ENCODE measurements at places on chromosomes 13 and 19. TPM values are rescaled to one million over a fixed set of nuclear protein-coding genes. Genes with fewer than 3 reads are reported as not detected.
A peak's percentile ranks its signal among the peaks of the same experiment; 100 is the strongest.

Gene MEDAG
- 4.2 TPM for total RNA-seq

Gene PNMA8B
- 0.89 TPM for total RNA-seq

Gene AP1M2
- not detected for total RNA-seq

DNA sequence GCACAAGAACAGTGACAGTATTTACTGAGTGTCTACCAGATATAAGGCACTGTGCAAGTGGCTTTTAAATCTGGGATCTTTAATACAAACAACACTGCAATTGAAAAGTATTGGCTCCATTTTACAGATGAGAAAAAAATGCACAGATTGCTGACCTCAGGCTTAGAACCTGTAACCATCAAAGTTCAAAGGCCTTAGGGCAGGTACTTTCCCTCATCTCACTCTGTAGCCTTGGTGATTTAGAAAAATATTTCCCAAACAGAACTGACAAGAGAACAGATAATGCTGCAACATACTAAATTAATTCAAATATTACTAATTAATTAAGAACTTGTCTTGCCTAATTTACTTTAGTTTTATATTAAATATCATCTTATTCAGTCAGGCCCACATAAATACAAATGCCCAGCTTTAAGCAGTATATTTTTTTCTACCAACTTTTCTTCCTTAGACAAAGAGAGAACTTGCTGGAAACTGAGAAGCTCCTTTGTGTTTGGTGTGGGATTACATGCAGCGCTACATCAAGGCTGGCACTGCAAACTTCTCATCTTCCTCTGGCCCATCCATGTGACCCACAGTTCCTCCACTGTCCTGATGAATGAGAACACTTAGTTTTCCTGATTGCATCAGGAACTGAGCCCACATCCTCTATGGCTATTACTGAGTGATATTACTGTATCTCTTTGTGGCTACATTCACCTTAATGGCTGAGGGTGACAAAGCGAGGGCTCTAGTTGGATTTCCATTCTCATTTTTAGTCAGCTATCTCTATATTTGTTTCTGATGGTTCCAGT lies 302.1 kb downstream of the ENOX1 start:
- DNase-seq, result no peak

GRCh38 chr19:41175801-41176777 lies 16.9 kb upstream of the CYP2S1 start:
- DNase-seq, result peak; percentile 35

DNA sequence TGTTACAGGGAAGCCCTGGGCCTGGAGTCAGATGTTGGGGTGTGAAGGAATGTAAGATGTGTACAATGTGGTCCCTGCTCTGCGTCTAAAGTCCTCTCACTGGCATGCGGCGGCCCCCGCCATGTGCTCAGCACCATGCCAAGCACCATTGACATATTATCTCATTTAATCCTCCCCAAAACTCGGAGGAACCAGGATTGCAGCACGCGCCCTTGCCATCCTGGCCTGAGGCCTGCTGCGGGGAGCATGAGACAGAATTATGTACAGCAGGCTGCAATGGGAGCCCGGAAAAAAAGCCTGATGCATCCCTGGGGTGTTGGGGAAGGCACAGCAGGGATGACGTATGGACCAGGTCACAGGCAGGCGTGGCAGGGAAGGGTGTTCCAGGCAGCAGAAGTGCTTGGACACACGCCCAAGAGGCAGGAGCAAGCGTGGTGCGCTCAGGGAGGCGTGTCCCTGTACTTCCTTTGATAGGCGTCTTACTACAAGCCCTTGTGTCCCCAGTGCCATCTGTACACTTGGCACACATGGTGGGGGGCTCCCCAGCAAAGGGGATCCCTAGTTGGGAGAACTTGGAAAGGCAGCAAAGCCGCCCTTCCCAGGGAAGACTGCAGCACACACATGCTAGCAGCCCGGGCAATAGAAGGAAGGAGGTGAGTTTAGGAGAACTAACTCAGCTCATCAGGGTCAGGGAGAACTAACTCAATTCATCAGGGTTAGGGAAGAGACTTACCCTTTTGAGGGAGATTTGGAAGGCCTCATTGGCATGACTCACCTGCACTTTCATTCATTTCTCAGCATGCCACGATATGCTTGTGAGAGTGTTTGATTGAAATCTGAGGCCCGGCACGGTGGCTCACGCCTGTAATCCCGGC lies 3.4 kb downstream of the EVI5L start:
- DNase-seq, result peak; percentile 86

DNA sequence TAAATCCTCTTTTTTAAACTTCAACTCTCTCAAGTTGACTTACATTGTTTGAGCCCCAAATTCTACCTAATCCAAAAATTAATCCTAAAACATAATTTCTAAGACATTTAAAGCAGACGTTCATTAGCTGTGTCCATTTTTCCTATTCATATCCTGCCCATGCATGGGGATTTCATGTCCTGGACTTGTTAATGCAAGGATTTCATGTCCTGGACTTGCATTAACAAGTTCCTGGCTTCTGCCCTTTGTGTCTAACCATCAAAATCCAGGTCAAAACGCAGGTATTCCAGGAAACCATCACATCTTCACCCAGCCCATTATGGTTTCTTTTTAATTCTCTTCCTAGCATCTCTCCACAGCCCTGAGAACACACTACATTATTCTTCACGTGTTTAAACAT lies 454.9 kb downstream of the KLF5 start:
- DNase-seq, result no peak

GRCh38 chr13:96781141-96781540 lies 213.1 kb downstream of the OXGR1 start:
- DNase-seq, result peak; percentile 39

GRCh38 chr13:104875038-104875754 lies 1660.3 kb downstream of the EFNB2 start:
- no peak for DNase-seq

- no peak for DNase-seq
These were observed 32.4 kb upstream of the CACNA1A start for GRCh38 chr19:13538601-13539253.

DNA sequence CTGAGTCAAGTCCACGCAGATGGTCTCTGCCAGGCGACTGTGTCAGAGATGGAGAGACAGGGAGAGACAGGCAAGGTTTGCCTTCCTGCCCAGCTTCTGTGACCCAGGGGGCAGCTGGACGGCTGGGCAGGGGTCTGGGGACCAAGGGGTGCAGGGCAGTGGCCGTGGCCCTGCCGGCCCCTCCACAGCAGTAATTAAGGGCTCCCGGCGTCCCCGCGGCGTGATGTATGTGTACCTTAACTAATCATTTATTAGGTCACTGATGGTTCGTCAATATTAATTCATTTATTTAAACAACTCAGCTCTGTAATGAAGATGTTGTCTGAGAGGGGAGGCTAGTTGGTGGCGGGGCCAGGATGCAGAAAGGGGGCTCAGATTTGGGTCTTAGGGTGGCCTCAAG lies 28.6 kb upstream of the TCF3 start:
- no peak for DNase-seq

- no peak for DNase-seq
These were observed at the start of gene ATP4A for GRCh38 chr19:35563207-35563829. Gene ATP4A, minus strand, starts transcription at chr19:35563658. Its CDS starts 29 bp downstream, at chr19:35563629.

- no peak for DNase-seq
These were observed 121.3 kb downstream of the KCTD12 start for GRCh38 chr13:76764916-76765315.

- no peak for DNase-seq
These were observed 433 bp upstream of the ZNF616 start for GRCh38 chr19:52140032-52140710.

DNA sequence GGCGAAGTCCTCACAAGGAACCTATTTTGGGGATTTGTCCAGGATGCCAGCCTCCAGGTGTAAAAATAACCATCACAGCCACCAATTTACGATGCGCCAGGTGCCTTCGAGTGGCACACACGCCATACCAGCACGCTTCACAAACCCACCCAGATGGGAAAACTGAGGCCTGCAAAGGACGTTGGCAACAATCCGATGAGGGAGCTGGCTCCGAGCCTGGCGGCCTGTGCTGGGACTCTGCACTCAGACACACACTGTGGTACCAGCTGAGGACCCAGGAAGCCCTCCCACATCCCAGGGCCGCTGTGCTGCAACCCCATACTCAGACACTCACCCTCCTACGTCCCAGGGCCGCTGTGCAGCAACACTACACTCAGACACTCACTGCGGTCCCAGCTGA lies 65.0 kb upstream of the C13orf46 start:
- no peak for DNase-seq

DNA sequence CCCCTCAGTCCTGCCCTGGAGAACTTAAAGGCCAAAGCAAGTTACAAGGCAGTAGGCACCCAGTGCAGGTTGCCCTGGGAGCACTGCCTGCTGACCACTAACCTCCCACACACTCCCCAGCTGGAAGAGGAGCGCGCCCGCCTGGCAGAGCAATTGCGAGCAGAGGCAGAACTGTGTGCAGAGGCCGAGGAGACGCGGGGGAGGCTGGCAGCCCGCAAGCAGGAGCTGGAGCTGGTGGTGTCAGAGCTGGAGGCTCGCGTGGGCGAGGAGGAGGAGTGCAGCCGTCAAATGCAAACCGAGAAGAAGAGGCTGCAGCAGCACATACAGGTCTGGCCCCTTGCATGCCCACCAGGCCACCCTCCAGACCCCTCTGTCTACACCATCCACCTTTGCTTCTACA lies 61.1 kb downstream of the KCNC3 start:
- DNase-seq, result no peak

GRCh38 chr13:94332359-94333096 lies 147.0 kb downstream of the DCT start:
- no peak for DNase-seq

DNA sequence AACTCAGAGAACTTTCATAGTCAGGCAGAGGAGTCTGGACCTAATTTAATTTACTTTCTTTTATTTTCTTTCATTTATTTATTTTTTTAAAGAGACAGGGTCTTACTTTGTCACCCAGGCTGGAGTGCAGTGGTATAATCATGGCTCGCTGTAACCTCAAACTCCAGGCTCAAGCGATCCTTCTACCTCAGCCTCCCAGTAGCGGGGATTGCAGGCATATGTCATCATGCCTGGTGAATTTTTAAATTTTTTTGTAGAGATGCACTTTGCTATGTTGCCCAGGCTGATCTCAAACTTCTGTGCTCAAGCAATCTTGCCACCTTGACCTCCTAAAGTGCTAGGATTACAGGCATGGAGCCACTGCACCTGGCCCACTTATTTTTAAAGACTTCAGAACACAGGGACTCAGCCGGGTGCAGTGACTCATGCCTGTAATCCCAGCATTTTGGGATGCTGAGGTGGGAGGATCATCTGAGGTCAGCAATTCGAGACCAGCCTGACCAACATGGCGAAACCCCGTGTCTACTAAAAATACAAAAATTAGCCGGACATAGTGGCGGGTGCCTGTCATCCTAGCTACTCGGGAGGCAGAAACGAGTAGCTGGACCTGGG lies 50.6 kb downstream of the KLF5 start:
- DNase-seq, result no peak

- DNase-seq, result no peak
These were observed 8.8 kb downstream of the ERCC5 start for GRCh38 chr13:102854675-102855074.

- no peak for DNase-seq
These were observed 3.1 kb upstream of the GTF3A start for GRCh38 chr13:27421101-27421871.

DNA sequence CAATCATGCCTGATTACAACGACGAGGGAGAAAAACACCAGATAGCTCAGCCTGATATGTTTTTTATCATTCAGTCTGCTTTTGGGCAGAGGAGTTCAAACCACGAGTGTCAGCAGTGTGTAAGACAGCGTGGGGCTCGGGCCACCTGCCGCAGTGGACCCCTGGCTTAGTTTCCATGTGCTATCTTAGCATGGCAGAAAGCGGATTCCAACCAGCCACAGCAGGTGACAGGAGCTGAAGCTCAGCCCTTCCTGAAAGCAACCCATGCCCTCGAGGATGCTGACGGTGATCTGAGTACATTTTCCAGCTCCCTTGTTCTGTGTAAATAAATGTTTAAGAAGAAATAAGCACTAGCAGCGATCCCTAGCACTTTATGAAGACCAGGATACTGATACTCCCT lies 32.2 kb upstream of the MBNL2 start:
- no peak for DNase-seq

DNA sequence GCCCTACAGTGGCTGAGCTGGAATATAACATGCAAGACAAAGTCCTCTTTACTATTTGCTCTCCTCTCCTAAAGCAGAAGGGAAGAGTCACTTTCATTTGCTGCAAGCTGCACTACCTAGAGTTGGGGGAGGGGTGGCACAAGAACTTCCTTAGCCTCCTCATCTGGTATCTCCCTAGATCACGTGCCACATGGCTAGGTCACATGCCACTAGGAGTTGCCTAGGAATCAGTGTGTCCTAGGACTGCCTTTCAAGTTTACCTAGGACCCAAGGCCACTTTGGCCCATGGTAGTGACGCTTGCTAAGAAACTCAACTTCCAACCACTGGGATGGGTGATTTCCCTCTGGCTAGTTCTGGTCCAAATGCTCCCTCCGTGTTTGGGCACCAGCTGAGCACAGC lies 625.2 kb downstream of the DIAPH3 start:
- DNase-seq, result no peak

DNA sequence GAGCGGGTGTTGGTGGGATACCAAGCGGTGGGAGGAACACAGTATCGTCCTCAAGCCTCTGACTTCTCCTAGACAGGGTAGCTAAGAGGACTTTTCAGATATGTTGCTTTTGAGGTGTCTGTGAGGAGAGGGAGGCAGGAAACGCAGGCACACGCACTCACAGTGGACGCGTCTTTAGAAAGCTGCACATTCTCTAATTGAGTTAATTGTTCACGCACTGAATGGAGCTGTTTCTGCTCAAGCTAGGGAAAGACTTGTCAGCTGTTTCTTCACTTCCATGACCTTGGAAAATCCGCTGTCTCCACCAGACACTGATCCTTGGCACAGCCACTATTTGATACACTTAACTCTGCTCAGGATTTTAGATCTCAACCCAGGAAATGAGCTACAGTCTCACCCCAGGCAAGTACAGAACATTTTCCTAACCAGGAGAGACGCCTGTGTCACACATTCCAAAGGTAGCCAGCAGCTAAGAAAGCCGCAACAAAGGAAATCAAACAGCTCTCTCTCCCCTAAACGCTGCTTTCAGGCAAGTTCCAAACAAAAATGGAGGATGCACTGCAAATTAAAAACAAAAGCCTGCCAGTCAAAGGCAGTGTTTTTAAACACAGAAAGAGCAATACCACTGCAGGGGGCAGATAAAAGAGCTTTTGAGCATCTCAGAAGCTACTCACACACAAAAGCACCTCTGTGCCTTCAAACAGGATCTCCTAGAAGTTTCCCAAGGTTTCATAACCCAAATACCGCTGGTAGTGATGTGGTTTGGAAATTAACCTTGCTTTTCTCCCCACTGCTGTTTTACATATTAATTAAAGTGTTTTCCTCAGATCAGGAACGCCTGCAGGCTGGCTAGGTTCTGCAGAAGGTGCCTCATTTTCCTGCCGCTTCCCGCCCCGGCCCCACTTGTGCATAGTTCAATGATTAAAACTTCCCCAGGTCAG lies 57.3 kb downstream of the IRS2 start:
- DNase-seq, result no peak

- no peak for DNase-seq
These were observed 225.3 kb upstream of the SERP2 start for GRCh38 chr13:44148159-44148914.
